BE2C (cell line): ENCODE measurements at places on chromosomes 3 and 15.

DNA sequence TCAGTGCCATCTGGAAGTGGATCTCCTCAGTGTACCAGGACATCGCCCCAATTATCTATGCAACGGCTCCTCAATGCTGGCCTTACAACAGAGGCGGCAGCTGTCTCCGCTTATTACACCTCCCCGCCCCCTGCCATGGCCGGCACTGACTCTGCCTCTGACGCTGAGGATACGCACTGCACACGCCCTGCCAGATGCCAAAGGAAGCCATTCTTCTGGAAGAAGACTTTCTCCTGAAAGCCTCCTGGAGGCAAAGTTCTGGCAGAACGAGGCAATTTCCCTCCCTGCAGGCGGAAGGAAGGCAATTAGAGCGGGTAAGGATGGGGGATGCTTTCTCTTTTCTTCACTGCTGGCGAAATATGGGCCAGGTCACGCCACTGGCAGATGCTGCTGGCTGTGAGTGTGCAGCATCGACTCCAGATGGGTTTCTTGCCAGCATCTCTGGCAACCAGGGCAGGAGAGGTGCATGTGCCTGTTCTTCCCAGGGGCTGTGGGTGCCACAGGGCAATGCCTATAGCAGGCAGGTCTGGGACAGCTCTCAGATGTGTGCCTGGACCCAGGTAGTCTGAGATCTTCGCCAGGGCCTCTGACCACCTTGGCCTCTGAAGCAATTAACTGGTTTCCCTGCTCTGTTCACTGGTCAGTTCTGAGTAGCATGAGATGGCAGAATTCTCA, 62.2 kb upstream of the MRPS22 start:
- peak; percentile 35 for DNase-seq

GRCh38 chr3:135329479-135329878, 534.4 kb downstream of the EPHB1 start:
- DNase-seq: peak; percentile 43

DNA sequence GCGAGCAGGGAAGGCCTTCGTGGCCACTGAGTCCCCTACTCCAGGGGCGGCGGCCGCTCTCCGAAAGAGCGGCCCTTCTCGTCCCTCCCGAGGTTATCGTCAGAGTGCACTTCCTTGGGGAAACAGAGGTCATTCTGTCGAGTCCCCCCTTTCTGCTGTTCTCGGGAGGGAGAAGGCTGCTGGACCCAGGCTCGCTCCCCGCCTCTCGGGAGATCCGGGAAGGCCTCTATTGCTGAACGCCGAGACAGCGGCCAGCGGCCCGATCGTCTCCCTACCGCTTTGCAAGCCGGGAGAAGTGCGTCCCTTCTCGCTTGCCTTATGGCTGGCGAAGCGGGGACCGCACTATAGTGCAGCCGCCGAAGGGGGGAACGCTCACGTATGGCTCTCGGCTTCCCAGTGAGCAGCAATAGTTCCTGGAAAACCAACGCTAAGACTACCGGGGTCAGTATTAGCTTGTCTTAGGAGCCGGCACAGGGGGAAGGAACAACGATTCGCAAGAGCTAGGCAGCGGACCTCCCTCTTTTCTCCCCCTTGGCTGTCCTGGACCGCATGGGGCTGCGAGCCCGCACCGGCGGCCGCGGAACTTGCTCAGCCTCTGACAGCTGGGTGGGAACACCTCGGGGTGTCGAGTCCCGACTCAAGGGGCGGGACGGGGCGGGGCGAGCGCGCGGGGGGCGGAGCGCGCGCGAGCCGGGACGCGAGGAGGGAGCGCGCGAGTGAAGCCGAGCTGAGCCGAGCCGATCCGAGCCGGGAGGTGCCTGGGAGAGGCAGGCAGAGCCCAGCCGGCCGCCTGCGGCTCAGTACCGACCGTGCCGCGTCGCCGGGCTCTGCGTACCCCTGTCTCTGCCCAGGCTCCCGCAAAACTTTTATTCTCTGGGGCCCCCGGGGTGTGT, 930 bp upstream of the PPM1L start:
- DNase-seq: peak; percentile 95

GRCh38 chr3:71753701-71754609, at the start of gene GPR27:
Gene GPR27 (plus strand): TSS chr3:71753855. CDS start chr3:71754050, 195 bp downstream.
- peak; percentile 45 for DNase-seq

- no peak for DNase-seq
Measured at GRCh38 chr3:35380196-35380595, 259.1 kb upstream of the ARPP21 start.
